ENCODE measurements at places on chromosomes 2 and 18.

DNA sequence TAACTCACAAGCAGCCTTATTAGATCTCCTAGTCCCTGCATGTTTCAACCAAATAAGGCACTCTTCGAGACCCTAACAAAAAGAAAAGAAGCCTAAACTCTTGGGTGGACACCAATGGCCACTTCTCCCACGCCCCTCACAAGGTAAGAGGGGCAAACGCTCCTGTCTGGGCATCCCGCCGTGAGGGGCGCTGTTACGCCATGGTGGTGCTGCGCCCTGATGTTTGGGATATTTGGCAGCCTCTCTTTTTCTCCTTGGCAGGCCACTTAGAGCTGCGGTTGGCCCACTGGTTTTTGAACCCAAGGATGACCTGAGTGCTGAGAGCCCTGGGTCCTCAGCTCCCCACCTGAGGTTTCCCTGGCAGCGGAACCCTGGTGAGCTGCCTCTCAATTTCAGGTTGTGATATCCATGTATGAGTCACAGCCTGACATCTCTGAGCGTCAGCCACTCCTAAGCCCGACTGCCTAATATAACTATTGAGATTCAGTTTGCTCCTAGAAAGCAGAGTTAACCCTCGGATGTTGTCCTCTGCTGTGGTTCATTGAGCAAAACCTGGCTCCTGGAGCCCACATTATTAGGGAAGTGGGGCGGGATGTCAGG lies 103.3 kb downstream of the COL6A3 start:
- no peak for DNase-seq

- DNase-seq, result peak; percentile 8
These were observed 16.6 kb downstream of the THAP4 start for GRCh38 chr2:241620419-241620769.

- DNase-seq, result no peak
These were observed 218.0 kb upstream of the COPS8 start for GRCh38 chr2:236867441-236868260.

GRCh38 chr2:152165780-152166179 lies 9.8 kb downstream of the STAM2 start:
- no peak for DNase-seq

DNA sequence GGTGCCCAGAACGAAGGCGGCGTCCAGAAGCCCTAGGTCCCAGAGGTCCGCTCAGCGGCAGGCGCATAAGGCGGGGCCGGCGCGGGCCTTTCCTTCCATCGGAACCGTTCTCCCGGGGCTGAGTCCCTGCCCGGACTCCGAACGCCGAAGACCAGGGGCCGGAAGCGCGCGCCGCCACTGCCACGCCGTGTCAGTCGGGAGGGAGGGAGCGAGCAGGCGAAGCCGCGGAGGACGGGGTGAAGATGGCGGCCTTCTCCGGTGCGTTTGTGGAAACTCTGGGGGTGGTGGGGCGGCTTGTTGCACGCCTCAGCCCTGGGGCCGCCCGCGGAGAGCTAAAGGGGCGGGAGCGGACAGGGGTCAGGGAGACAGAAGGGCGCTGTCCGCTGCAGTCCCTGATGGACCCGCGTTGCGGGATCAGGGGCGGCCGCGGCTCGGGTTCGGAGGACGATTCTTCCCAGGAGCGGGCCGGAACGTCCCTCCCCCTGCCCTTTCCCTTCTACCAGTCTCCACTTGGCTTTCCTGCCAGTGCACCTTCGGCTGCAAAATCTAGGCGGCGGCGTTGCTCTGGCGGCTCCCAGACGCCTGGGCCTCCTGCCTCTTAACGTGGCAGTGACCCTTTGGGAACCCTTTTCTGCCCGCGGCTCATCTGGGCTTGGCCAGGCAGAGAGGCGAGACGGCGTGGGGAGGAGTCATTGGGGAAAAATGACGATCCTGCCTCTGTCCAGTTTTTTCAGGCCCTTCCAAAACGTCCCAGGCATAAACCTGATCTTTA lies at the start of gene DDX1:
DDX1 (plus strand) TSS at position 177 of the 772 bp plus-strand sequence; CDS start at position 243, 66 bp downstream.
- peak; percentile 85 for DNase-seq

DNA sequence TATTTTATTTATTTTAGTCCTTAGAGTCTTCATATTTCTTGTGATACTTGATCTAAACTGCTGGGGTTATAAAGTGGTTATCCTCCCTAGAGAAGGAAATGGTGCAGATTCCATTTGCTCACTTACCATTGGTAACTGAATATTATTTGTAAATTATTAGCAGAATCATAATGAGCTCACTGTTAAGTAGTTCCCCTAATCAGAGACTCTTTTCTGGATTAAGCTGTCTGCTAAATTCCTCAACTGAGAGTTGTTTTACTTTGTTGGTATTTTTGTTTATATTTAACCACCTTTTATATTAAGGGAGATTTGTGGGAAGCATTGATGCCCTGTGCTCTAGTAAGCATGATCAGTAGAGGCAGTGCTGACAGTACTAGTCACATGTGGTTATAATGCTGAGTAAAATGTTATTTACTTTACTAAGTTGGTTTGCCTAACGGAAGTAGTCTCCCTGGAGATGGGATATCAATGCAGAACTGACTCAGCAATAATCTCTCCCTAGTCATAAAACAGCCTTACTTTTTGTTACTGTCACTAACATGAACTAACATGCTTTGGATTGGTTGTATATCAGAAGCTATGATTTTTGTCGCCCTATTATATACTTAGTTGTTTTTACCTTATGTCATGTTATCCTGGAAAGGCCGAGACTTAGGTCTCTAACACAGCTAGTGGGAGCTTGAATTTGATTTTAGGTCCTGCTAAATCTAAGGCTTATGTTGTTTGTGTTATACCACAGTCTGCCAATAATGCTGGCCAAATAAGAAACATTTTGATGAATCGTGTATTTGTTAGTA lies 166.7 kb downstream of the MCFD2 start:
- peak; percentile 3 for DNase-seq

GRCh38 chr2:1651121-1652033 lies 92.9 kb downstream of the PXDN start:
- no peak for DNase-seq

GRCh38 chr2:172228177-172228808 lies 125.6 kb upstream of the DLX2 start:
- DNase-seq, result no peak

DNA sequence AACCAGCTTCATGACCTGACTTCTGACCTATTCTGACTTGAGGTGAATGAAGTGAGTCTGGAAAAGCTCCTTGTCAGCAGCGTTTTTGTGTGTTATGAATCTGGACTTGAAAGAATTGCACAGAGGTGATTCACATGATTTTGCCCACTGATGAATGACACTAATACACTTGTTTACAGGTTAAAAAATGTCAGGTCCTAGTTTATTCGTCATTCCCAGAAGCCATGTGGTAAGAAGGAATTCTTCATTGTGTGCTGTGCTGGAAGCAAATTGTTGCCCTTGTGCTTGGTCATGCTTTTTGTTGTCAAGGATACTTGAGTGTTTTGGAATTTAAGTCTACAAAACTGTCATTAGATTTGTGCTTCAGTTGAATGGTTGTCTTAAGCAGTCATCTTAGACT lies 15.5 kb downstream of the SEC11C start:
- no peak for DNase-seq

GRCh38 chr2:45889053-45889452 lies 237.6 kb downstream of the PRKCE start:
- DNase-seq, result no peak

DNA sequence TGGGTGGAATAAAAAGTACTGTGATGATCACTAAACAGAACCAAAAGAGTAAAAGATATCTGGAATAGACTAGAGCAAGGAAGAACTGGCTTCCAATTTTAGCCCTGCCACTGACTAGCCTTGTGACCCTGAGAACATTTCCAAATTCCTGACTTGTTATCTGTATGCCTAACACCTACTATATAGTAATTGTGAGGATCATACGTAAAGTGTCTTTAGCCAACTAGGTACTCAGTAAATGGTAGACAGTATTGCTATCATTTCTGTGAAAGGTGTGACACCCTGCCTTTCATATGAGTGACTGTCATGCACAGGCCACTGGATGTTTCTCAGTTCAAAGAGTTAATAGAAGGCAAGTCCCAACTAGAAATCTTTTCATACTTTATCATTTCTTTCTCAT lies 29.8 kb downstream of the CYTIP start:
- no peak for DNase-seq

DNA sequence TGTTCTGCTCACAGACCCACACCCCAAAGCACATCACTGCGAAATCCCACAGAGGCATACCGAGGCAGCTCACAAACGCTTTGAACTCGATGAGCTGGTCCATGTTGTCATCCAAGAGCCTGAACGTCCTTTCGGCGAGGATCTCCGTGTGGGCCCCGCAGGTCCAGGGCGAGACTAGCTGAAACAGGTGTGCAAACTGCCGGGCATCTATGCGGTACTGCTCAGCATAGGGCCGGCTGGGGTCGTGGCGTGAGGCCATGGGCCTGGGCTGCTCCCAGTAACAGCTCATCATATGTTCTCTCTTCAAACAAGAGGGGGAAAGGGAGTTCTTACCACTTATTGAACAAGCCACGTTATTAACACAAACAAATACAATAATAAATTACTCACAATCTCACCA lies 20.1 kb downstream of the RPL31 start:
- DNase-seq, result no peak

DNA sequence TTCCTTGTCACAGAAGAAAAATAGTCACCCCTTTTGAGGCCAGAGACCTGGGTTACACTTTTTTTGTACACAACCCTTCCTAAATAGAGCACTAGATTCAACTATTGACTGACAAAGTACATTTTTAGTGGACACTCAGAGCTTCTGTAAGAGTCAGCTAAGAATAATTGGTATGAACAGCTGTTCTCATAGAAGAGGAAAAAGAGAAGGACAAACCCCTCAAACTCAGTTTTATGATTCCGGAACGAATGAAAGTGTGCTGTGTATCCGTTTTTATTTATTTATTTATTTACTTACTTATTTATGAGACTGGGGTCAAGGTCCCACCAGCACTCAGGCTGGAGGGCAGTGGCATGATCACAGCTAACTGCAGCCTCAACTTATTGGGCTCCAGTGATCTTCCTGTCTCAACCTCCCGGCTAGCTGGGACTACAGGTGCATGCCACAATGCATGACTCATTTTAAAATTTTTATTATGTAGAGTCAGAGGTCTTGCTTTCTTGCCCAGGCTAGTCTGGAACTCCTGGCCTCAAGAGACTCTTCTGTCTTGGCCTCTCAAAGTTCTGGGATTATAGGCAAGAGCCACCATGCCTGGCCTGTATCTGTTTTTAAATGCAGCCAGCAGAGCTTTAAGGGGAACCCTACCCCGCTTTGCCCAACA lies 36.0 kb upstream of the FZD5 start:
- peak; percentile 81 for DNase-seq

- no peak for DNase-seq
These were observed 16.3 kb upstream of the GAL3ST2 start for GRCh38 chr2:241760301-241760771.

- DNase-seq, result peak; percentile 82
These were observed 16.8 kb upstream of the HES6 start for GRCh38 chr2:238256594-238257104.

DNA sequence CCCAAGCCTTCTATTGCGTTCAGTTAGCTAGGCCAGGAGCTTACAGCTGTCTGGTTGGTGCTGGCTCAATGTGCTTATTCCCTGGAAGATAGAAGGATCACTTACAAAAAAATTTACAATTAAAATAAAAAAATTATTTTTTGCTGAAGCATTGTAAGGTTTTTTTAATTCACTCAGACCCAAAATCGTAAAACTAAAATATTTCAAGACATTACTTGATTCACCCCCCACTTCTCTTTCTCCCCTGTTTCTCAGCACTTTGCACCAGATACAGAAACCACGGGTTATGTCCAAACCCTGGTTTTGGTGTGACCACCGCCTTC lies 911 bp upstream of the PTPRM start:
- DNase-seq, result no peak

- DNase-seq, result no peak
These were observed 63.9 kb downstream of the TMEM131 start for GRCh38 chr2:97931858-97932225.

- no peak for DNase-seq
These were observed 13.7 kb downstream of the SALL3 start for GRCh38 chr18:78993014-78993926.

GRCh38 chr2:28624793-28625701 lies 126.6 kb upstream of the PPP1CB start:
- no peak for DNase-seq

- no peak for DNase-seq
These were observed 395.5 kb upstream of the HNRNPA3 start for GRCh38 chr2:176817061-176817565.

DNA sequence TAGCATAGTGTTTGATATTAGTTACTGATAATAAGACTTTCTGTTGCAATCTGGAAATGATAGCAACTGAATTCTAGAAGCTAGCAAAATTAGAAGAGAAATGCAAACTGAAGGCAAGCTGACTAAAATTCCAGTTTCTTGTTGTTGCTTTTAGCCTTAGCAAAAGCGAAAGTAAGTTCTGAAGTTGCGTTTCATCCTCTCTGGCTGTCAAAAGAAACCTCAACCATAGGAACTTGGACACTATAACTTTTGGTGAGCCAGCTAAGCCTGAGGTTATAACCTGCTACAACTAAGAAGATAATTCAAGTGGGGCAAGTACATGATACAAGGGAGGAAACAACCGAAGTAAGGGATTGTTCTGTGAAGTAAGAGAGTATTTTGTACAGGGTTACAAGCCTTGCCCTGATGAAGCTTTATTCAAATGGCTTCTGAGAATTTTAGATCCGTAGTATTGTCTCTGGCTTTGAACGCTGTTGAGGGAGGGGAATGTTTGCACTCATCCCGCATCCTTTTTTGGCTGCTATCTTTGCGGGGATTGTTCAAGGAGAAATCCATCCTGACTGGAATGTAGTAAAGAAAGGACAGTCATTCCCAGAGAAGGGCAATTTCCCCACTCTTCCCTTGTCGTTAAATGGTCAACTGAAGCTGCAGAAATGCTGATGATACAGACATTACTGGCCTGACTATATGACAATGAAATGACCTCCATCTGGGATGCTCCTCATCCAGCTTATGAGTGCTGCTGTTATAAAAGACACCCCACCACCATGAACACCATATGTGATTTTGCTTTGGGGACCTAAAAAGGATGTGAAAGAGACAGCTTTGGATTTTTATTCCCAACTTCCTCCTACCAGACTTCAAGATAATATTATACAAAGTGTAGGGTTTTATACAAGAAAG lies 7.0 kb upstream of the TMX3 start:
- no peak for DNase-seq

- no peak for DNase-seq
These were observed 83.8 kb upstream of the SNTG2 start for GRCh38 chr2:866887-867286.

- DNase-seq, result no peak
These were observed at the start of gene IL1RL1 for GRCh38 chr2:102310964-102311640. Gene IL1RL1 (plus strand): TSS chr2:102311563. CDS start chr2:102338265, 26,702 bp downstream.
